Esophagus squamous epithelium (tissue), 5 donors: ENCODE measurements at places on chromosomes 1 and 21.
A peak's percentile ranks its signal among the peaks of the same experiment; 100 is the strongest.

DNA sequence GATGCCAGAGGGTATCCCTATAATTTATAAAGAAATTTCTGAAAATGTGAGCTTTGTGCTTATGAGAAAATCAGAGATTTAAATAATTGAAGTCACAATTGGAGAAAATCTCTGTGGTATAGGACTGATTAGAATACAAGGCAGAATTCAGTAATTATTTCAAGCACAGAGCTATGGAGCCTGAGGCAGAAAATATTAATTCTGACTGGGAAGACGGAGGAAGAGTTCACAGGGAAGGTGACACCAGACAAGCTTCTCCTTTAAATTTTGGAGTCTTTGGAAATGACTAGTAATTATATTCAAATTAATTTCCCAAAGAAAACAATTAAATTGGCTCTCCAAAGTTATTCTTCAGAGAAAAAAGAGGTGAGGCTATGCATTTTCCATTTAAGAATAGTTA, 121.5 kb downstream of the CHRM3 start:
- DNase-seq: no peak

- no peak for DNase-seq
These were observed 180.6 kb upstream of the PALMD start for GRCh38 chr1:99465176-99465900.

- DNase-seq: no peak
These were observed 39.2 kb downstream of the ADARB1 start for GRCh38 chr21:45113543-45113942.

GRCh38 chr1:226677027-226678020, 61.8 kb downstream of the ITPKB start:
- peak; percentile 43 for DNase-seq

DNA sequence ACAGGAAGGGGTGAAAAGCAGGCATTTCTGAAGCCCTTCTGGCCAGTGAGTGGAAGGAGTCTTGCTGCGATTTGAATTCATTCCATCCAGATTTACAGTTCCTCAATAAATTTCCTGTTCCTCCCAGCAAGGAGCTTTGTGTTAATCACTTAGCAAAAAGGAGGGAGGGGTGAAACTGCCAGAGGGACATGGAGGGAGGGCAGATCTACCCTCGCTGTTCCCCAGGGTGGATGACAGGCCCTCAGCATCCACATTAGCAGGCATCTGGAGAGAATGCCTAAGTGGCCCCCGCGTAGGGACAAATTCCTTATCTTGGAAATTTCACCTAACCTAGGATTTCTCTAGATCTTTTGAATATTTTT, 1.2 kb downstream of the ETV3 start:
- no peak for DNase-seq

DNA sequence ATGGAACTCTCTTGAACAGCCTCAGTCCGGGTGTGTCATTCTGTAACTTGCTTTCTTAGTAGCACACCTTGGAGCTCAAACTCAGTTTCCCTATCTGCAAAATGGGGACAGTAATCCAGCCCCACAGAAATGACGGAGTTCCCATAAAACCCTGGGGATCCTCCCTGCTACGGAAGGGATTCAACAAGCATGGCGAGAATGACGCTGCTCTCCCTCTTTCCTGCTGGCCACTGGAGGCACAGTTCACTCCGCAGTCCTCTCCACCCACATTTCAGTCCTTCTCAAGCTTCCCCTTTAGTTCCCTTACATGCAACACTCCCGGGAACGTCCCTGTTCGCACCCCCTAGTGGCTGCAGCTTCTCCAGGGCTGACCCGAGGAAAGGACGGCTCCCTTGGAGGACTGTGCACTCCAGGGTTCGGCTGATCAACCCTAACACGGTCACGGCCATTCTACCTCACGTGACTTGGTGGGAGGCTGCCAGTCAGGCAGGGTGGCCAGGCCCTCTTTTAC, 20.6 kb downstream of the RUNX3 start:
- DNase-seq: no peak

- no peak for DNase-seq
These were observed 166.2 kb upstream of the NFIA start for GRCh38 chr1:60916199-60916598.

DNA sequence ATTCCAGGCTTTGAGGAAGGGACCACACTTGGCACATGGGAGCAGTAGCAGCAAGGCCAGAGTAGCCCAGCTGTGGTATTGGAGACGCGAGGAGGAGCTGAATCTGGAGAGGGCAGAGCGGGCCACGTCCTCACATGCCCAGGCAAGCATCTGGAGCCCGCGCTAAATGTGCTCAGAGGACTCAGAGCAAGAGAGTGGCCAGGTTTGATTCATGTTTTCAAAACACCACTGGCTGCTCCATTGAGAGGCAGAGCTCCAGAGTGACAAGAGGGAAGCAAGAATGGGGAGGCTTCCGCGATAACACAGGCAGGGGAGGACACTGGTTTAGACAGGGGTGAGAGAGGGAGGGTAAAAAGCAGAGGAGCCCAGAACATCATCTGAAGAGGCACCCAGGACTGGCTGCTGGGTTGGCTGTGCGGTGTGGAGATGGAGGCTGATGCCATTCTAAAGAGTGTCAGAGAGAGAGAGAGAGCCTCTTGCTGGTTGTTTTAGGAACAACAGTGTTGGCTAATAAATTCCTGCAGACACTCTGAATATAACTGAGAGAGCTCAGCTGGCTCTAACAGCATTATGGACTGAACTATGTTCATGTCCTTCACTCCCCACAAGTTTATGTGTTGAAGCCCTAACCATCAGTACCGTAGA, 32.3 kb downstream of the RCAN1 start:
- no peak for DNase-seq

GRCh38 chr21:32392299-32392879, 423 bp downstream of the URB1 start:
- DNase-seq: no peak

DNA sequence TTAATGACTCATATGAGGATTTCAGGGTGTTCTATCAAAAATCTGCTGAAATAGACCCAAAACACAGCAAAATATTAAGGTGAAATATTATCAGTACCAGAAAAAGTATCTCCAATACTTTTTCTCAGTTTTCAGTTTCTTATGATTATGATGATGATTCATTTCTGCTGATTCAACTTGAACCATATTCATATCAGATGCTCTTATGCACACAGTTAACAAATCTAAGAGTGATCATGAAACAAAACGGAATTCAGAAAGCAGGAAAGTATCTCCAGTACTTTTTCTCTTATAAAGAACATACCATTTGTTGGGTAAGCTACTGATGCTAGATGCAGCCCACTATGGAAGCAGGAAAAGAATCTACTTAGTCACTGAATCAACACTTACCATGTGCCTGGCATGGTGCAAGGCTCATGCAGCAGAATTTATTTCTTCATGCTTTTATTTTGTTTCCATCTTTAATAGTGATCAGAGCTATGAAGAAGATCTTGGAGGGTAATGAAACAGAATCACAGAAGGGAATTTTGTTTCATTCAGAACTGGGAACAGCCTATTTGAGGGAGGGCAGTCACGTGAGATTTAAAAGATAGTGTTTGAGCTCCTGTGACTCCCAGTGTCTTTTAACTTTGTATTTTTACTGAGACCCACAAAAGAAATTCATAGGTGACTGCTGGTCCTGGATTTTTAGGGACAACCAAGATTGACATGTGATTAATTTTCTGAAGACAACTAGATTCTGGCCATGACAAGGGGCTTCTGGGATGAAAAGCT, 480.6 kb downstream of the SETD4 start:
- no peak for DNase-seq

GRCh38 chr1:196259316-196259715, 348.9 kb downstream of the KCNT2 start:
- DNase-seq: no peak

DNA sequence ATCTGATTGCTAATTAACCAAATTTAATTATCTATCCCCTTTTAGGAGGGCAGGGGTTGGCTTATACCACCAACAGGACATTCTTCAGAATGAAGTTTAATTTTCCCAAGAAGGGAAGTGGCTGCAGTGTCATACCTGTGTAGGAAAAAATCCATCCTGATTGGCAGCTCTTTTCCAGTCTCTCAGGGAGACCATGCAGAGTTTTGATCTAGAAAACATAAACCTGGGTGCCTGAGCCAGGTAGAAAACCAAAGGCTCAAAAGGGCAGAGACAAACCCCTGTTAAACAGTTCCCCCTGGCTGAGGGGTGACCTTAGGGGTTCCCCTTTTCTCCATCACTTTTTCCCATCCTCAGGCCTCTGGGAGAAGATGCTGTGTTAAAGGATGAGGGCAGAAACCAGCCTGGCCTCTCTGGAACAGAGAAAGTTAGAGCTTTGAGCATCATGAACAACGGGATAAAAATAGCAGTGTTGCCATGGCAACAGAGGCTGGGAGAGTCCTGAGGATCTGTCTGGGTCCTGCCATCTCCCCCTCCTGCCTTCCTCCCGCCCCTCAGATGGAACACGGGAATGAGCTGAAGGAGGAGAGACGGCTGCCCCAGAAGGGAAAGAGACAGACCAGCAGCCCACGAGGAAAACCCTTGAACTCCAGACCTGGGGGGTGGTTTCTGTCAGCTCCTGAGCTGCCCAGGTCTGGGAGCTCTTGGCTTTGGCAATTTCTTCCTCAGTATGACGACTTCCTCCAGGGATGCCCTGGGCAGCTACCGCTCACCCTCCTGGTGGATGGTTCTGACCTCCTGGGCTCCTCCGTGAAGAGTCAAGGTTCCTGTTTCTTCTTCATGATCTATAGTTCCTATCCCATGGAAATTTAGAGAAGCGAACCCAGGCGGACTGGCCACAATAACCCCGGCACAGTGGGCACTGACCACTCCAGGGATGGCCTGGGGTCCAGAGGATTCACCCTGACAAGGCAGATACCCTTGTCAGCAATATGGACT, 14.0 kb upstream of the LEMD1 start:
- DNase-seq: no peak

- no peak for DNase-seq
These were observed 5.7 kb upstream of the ACBD6 start for GRCh38 chr1:180507795-180508724.

GRCh38 chr1:212485913-212486618, 53.3 kb downstream of the NENF start:
- peak; percentile 5 for DNase-seq

DNA sequence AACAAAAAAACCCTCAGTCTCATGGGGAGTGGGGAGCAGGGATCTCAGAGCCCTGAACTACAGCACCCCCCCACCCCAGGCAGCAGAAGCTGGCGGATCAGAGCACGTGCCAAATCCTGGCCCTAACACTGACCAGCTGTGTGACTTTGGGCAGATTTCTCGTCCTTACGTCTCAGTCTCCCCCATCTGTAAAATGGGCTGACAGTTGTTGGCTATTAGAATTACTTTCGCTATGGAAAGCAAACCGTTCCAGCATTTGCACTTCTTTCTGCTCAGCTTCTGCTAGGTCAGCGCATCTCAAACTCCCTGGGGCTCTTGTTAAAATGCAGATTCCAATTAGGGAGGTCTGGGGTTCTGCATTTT, 15.5 kb downstream of the TNFRSF8 start:
- DNase-seq: no peak

GRCh38 chr1:77961392-77961791, 17.5 kb downstream of the FUBP1 start:
- DNase-seq: no peak

GRCh38 chr1:156854634-156855033, 4.3 kb downstream of the INSRR start:
- no peak for DNase-seq

DNA sequence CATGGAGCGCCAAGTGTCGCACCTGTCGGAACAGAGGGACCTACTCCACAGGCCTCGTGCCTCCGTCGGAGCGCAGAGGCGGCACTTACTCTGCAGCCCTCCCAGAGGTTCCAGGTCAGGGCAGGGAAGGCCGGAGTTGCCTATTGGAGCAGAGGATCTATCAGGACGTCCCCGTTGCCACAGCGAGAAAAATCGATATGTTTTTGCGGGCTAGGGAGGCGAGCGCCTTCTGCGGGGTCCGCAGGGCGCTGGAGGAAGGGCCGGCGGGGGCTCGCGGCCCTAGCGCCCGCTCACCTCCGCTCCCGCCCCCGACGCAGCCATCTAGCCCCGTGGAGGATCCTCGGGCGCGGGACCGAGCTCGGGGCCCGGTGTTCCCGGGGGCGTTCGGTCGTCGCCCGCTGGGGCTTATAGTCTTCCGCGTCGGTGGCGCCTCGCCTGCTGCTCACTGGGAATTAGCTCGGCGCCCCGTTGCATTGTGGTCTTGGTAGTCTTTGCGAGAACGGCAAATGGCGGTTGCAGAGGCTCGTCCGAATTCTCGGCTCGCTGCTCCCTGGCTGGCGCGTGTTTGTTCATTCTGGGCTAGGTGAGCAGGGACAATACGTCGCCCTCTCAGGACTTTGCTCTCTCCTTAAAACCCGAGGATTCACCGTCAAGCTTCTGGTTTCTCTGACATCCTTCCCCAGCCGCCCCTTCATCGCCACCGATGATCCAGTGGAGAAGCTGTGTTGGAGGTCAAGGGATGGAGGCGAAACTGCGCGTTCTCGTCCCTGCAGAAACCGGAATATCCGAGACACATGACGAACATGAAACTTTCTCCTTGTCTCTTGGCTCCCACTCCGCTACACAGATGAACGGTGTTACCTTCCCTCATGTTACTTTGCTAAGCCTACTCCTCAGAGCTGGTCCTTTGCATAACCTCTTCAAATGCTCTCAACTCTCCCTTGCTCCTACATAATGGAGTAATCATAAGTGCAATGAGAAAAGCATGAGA, at the start of gene JTB:
Gene JTB, minus strand, starts transcription at position 425 of the 991 bp plus-strand sequence. Its CDS starts 422 bp downstream, at position 3.
- peak; percentile 66 for DNase-seq

DNA sequence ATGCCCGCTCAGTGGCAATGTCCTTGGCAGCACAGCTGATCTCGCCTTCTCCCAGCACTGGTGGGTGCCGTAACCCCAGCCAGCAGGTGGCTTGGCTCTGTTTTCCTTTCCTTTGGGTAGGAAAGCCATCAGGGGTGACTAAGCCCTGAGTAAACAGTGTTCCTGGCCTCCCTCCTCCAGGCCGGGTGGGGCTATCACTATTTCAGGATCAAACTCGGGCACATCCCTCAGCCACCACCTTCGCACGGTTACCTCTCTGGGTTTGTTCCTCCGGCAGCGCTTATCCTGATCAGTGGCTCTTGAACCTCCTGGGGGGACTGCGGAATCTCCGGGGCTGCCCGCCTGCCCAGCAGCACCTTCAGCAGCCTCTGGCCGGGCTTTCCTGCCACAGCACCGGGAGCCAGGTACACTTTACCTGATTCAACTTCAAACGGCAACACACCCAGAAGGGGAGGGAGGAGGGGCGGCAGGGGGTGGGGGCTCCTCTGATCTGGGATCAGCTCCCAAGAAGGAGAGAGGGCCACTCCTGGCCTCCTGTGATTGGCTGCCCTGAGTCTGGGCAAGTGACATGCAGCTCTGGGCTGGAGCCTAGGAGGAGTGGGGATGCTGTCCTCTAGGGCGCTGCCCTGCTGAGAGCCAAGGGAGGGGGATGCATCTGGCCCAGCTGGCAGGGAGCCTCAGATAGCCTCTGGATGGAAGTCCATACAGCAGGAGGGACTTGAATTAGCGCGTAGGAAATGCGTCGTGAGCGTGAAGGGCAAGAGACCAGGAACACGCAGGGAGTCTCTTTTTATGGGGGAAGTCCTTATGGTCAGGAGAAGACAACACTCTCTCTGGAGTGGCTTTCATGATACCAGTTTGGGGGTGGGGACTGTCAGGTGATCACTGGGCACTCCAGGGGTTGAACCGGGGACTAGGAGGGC, at the start of gene ASCL5:
Gene ASCL5, minus strand, starts transcription at position 353 of the 923 bp plus-strand sequence. CDS start 11,812 bp downstream, outside the sequence.
- no peak for DNase-seq

GRCh38 chr1:12519693-12520364, 98.2 kb downstream of the DHRS3 start:
- DNase-seq: no peak

GRCh38 chr1:67469431-67469830, 39.2 kb upstream of the SERBP1 start:
- no peak for DNase-seq
